ENCODE measurements at places on chromosomes 1 and 21. TPM values are rescaled to one million over a fixed set of nuclear protein-coding genes. Genes with fewer than 3 reads are reported as not detected.

Gene PGLYRP4
- polyA plus RNA-seq = not detected

DNA sequence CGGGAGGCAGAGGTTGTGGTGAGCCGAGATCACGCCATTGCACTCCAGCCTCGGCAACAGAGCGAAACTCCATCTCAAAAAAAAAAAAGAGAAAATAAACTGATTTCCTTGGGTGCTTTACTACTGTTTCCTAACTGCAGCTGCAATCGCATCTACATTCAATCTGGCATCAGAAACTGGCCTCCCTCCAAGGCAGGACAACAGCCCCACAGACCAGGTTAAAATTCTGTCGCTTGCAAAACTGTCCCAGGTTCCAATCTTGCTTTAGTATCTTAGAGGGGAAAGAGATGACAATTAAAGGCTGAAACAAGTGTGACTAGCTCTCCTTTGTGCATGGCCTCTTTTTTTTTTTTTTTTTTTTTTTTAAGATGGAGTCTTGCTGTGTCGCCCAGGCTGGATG lies 32.4 kb upstream of the SLC25A33 start:
- no peak for DNase-seq

GRCh38 chr1:107357376-107357775 lies 216.5 kb downstream of the NTNG1 start:
- DNase-seq = no peak

DNA sequence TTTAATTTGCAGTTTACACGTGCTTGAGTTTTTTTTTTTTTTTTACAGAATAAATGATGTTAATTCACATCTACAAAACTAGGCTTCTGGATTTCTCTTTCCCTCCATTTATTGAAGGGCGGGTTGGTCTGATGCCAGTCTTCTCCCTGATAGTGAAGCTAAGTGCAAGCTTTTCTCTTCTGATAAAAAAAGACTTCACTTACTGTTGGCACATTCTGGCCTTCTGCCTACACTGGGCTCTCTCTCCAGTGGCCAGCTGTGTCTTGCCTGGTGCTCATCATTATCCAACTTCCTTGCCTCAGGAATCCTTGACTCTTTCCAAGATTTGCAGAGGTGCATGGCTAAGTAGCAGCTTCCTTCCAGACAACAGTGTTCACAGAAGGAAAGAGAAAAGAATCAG lies 7.6 kb upstream of the RAP1A start:
- no peak for DNase-seq

Gene ITLN2
- not detected for polyA plus RNA-seq

Gene PCP4L1
- polyA plus RNA-seq = 0.91 TPM

- DNase-seq = no peak
These were observed 68.3 kb downstream of the SSBP3 start for GRCh38 chr1:54337928-54338327.

DNA sequence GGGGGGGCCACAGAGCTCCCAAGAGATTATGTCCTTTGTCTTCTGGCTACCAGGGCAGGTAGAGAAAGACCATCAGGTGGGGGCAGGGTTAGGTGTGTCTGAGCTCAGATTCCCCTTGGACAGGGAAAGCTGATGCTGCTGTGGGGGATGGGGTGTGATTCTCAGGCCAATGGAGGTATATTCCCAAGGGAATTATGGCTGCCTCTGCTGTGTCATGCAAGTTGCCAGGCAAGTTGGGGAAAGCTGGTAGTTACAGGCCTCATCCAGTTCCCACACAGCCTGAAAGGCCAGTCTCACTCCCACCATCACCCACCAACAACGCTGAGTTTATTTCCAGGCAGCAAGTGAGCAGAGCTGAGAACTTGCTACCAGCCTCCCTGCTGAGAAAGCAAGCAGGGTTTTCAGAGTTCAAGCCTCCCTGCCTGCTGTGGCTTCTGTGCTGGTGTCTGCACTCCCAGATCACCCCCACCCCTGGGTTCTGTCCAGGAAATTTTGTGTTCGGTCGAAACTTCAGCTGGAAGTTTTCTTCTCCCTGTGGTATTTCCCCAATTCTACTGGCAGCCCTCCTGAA lies 21.3 kb downstream of the IFI16 start:
- no peak for DNase-seq

DNA sequence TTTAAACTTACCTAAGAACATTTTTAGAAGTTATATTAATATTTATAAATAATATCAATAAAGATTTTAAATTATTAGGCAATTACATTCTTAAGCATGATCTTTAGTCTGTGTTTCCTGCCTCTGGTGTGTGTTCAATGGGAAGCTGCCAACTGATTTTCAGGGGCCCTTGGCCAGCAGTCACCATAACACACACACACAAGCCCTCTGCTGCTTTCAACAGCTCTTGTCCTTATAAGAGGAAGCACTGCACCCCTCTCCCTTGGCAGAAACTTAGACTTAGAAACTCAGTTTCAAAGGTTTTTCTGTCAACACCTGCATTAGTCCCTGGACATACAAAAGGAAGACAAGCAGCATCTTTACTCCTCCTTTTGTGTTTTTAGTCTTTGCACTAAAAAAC lies 81.4 kb downstream of the VAV3 start:
- DNase-seq = no peak

Gene PLEKHG5
- 12.6 TPM for polyA plus RNA-seq

DNA sequence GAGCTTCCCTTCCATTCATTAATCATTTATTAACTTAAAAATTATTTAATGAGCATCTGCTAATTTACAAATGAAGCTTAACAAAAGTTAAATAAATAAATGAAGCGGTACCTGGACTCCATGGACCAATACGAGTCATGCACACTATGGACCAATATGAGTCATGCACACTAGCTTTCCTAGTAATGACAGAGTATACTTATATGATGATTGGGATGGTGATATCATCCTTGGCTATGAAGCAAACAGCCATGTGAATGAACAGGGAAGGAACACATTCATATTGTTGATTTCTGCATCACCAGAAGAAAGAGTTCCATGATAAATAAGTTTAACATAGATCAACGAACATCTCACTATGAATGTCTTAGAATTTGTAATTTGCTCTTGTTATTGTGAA lies 109.9 kb downstream of the SPAG17 start:
- no peak for DNase-seq

Gene LORICRIN
- not detected for polyA plus RNA-seq

Gene SERTAD4
- polyA plus RNA-seq = 5.7 TPM

Gene CRNN
- not detected for polyA plus RNA-seq

- DNase-seq = peak; percentile 5
These were observed 534.9 kb upstream of the USP24 start for GRCh38 chr1:55749975-55750627.

Gene HSF2BP
- 2.4 TPM for polyA plus RNA-seq

DNA sequence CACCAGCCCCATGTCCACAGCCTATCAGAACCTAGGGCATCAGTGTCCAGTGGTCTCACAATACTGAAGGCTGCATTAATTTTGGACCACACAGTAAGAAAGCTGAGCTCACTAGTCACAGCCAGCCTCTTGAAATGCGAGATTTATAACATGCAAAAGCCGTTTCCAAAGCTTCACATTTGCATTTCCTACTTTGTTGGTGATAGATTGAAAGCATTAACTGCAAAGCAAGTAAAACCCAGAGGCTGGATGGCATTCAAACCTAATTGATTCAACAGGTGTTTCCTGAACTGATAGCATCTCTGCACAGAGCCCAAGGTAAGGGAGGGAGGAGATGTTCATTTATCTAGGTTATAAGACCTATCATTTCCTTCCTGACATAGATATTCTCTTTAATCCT lies 410.1 kb downstream of the OMA1 start:
- DNase-seq = no peak

Gene CA14
- 7.9 TPM for polyA plus RNA-seq

DNA sequence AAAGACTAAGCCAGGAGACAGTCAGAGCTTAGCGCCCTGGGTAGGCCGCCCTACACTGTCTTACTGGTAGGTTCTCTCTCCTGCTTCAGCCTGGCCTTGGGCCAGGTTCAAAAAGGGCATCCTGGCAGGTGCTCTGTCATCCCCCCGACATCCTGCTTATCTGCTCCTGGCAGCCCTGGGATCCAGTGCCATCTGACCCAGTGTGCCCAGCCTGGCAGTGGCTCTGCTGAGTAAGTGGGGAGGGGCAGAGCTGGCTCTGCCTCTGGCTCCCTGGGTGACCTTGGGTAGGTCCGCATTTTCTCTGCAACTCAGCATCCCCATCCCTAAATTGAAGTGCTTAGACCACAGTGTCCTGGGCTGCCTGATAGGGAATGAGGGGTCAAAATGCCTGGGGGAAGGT lies 549.9 kb downstream of the PTPRU start:
- no peak for DNase-seq

DNA sequence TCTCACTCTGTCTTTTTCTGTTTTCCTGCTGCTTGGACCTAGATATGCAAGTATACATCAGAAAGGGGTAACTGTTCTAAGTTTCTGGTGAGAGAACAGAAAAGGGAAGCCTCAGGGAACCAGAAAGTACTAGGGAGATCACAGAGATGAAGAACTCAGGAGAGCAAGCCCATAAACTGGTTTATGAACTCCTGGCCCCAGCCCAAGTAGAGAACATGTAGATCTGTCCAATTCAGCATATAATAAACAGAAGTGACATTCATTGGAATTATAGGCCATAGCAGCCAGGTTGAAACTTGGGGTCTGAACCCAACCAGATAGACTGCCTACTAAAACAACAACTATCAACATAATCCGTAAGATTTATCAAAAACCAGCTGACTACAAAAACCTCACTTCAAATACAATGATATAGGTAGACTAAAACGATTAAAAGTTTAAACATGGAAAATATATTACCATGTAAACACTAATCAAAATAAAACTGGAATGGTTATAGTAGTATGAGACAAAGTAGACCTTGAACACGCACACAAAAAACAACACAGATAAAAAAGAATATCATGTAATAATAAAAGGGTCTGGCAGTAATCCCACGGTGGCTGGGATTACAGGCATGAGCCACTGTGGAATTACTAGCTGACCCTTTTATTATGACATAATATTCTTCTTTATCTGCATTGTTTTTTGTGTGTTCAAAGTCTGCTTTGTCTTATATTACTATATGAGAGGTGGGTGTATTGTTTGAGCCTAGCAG lies 65.0 kb downstream of the ZSWIM5 start:
- DNase-seq = no peak

Data from right renal pelvis (tissue), 4 donors.